ENCODE measurements at places on chromosomes 13 and 19.

GRCh38 chr19:13152356-13152973 lies 2.3 kb downstream of the IER2 start:
- no peak for DNase-seq

- DNase-seq = no peak
Measured at GRCh38 chr13:47897411-47898050, 103.5 kb downstream of the SUCLA2 start.

DNA sequence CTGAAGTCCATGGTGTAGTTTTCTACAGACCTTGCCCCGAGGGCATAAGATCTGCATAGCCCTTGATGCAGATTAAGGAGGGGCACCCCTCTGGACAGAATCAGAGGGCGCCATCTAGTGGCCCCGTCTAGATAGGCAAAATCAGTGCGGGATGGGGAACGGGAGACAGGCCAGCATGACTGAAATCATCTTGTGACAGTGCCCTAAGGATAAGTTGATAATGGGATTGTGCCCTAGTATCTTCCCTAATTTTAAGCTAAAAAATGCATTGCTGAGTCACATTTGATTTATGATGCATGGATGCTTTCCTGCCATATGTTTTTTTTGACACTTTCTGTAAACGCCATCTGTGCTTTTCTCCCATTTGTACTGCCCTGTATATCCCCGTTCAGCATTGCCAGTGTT lies 19.0 kb upstream of the GPI start:
- DNase-seq = peak; percentile 51

DNA sequence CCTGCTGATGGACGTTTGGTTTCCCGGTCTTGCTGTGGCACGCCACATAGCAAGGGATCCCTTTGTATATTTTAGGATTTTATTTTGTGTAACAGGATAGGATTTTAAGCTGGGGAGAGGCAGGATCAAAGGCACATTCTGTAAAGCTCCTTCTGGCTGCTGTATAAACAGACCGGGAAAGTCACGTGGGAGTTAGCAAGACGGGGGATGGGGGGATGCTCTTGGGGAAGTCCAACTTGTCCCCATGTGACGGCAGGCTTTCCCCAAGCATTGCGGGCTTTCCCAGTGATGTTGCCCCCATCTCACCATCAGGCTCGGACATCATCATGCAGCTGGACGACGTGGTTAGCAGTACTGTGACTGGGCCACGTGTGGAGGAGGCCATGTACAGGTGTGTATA lies 5.8 kb downstream of the QTRT1 start:
- DNase-seq = no peak

GRCh38 chr13:31860002-31860401 lies 120.7 kb downstream of the RXFP2 start:
- no peak for DNase-seq

- no peak for DNase-seq
Measured at GRCh38 chr19:14102102-14102696, 11.6 kb upstream of the SAMD1 start.

Measured in ACHN (cell line).